ENCODE measurements at places on chromosomes 3 and 15. TPM values are rescaled to one million over a fixed set of nuclear protein-coding genes. Genes with fewer than 3 reads are reported as not detected.

DNA sequence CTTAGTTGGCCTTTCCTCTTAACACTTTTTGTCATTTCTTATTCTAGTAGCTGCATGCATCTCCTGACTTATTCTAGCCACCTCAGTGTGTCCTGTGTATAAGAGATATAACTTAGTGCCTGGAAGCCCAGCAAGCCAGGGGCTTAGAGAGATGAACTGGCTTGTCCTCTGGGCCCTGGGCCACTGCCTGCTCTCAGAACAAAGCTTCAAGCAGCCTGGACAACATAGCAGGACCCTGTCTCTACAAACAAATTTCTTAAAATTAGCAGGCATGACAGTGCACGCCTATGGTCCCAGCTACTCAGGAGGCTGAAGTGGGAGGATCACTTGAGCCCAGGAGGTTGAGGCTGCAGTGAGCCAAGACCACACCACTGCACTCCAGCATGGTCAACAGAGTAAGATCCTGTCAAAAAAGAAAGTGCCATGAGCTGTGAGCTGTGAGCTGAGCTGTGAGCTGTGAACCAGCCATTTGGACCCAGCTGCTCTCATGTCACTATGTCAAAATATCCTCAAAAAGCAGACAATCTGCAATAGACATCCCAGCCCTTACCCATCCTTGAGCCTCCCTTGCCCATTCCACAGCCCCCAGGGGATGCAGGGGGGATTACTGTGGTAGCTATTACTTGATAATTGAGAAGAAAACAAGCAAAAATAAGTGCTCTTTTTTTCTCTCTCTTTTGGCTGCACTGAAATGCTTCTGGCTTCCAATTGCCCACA is 174.5 kb downstream of the OPA1 start:
- no peak for DNase-seq

DNA sequence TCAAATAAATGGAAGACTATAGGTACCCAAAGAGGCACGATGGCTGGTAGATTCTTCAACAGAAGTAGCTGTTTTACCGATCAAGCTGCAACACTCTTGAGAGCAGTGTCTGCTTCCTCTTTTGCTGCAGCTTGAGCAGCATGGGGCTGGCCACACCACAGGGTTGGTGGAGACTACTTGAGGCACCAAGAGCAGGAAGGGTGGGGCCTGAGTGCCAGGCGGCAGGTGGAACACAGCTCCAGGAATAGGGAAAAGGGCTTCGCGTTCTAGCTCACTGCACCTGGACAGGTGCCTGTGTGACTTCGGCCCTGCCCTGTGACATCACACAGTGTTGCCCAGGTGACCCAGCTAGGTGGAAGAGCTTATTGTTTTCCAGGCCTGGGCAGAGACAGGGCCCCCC is at the start of gene CCDC33:
TSS of gene CCDC33 (plus strand) at position 365 of the 400 bp plus-strand sequence. CDS start 394 bp downstream, outside the sequence.
- no peak for DNase-seq

- DNase-seq = no peak
These were observed 95.0 kb upstream of the NMNAT3 start for GRCh38 chr3:139772539-139773500.

DNA sequence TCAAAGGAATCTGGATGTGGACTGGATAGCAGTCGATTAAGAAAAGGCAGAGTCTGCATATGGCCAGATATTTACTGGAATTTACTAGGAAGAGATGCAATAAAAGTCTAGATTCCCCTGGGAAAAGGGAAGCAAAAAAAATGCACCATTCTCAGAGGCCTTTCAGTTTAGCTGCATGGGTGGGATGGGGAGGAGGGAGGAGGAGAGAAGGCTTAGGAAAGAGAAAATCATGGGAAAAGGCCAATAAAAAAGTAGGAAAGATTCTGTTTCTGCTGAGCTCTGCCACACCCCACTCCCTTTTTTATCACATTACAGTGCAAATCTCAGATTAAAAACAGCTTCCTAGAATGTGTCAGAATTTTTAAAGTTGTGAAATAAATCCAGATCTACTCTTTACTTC is 103.6 kb downstream of the ADAMTS9 start:
- DNase-seq = no peak

DNA sequence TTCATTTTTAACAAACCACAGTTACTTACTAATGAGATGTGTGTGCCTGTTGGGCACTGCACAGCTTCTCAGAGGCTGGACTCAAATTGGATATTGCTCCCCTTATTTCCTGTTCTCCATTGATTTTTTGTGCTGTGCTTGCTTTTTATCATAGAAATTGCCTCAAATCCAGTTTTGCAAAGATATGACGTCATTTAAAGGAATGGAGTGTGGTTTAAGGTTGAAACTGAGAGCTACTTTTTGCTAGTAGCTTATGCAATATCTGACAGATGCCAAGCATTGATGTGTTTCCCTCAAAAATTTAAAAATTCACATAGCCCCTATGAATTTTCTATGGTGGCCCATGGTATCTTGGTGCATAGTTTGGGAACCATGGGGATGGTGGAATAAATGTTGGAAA is 67.7 kb upstream of the ROPN1 start:
- no peak for DNase-seq

DNA sequence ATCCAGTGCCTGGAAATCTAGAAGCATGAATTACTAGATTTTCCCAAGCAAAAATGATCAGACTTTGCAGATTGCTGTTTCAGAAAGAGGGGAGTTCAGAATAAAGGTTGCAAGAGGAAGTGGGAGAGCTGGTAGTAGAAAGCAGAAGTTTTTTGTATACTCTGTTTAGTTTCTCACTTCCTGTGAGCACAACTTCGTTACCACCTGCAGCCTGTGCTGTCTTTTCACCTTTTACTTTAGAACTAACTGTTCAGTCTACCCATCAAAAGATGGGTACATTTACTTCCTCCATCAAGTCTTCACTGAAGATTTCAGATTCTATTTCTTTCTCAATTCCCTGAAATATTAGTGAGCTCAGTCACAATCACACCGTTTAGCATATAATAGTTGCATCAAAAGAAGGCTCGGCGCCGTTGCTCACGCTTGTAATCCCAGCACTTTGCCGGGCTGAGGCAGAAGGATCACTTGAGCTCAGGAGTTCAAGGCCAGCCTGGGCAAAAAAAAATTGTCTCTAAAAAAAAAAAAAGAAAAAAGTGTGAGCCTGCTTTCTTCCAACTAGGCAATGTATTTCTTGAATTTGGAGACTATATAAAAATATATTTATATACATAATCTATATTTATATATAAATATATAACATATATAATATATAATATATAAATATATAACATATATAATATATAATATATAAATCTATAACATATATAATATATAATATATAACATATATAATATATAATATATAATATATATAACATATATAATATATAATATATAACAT is 1.8 kb upstream of the CEP97 start:
- no peak for DNase-seq

DNA sequence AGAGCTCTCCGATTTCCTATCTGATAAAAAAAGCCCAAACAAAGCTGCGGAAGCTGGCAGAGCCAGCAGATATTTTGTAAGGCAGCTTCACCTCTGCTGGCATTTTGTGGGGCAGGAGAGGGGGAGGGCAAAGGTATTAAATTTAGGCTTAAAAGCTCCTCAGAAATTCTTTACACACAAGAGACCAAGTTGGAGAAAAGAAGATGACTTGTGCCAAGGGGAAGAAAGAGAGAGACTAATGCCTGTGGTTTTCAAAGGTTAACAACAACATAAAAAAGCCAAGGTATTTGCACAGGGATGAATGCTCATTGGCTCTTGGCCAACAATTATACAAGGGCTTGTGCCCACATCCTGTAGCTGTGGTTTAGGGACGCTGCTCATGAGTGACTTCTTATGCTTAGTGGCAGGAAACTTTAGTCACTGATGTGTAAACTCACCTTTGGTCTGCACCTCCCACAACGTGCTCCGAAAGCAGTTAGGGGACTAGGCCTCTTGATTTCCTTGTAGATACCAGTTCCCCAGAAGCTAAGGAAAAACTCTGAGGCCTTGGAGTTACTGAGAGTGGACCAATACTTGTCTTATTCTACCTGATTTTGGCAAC is 152.9 kb downstream of the TPRG1 start:
- DNase-seq = peak; percentile 29

DNA sequence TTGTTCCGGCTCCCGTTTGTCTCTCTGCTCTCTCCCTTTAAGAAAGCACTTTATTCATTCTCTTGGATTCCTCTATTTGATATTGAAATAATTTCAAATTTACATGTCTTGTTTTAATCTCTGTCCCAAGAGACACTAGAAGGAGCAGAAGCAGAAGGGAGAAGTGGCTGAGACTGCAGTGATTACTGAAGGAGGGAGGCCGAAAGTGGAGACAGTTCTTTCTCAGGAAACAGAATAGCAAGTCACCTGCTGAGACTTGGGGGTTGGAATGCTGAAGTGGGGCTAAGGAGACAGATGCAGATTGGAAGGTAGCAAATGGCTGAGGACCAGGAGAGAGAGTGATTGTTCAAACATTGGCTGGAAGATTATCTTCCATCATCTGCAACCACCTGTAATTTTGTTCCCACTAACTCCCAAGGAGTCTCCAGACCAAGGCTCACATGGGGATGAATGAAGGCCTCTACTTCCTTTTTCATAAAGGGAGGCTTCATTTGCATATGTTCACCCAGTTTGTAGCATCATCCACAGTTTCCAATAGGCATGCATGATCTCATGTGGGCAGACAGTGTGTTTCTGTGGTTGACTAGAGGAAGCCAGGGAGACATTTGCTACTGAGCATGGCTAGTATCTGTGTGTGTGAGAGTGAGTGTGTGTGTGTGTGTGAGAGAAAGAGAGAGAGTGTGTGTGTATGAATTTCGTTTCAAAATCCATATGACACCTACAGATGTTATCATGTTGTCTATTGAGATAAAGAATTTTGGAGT is 24.0 kb downstream of the LTF start:
- DNase-seq = no peak

GRCh38 chr3:173920386-173920785 is 522.8 kb downstream of the NLGN1 start:
- DNase-seq = no peak

DNA sequence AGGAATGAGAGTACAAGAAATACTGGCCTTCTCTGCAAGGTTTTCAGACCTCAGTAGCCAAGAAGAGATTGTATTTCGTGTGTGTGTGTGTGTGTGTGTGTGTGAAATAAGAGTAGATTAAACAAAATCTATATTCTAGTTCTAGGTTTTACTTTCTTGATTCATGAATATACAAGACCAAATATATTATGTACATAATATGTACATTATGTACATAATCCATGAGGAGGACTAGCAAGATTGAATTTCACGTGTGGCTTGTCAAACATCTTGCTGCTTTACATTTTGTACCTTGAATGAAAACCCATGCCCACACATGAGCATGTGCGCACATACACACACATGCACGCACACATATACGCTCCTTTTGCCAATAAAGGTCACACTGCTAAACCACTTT is 18.2 kb upstream of the STT3B start:
- no peak for DNase-seq

DNA sequence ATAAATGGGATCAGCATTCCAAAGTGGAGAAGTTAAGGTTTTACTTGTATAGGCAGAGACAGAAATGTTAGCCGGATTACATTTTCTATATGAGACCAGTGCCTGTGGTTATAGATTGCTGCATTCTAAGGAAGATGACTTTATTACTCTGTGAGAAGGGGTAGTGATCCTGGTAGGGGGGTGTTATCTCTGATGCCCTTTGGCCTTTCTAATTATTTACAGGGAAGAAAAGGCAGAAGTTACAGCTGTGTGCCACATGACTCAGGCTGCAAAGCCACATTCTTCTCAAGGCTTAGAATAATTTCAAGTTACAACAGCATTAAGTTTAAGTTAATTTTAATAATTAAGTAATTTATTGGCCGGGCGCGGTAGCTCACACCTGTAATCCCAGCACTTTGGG is 2.2 kb upstream of the TMC3 start:
- no peak for DNase-seq

DNA sequence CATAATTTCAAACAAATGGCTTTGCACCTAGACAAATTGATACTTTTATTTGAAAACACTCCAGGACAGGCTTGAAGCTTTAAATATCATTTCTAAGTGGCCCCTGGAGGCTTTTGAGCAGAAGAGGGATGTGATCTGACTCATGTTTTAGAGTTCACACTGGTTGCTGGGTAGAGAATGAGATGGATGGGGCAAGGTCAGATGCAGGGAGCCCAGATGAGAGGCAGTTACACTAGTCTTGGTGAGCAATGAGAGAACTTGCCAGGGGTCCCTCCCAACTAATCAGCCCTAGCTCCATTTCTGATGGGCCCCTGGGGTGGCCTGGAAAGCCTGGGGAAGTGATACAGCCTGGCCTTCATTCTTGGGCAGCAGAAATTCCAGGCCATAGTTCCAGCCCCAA is 190.4 kb downstream of the MEGF11 start:
- no peak for DNase-seq

DNA sequence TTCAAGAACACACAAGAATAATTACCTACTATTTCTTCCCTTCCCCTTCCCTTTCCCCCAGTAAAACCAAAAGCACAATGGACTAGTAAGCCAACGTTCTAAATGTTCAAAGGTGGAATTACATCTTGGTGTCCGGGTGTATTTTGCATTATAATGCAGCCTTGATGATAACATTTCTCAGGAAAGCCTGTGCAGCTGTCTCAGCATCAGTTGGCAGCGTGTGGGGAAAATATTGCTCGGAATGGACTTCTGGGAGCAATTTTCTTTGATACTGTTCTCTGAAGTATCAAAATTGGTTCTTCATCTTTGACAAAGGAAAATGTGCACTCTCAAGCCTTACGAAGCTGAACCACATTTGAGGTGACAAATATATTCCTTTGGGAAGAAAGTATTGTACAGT is 198.9 kb downstream of the AGBL1 start:
- no peak for DNase-seq

GRCh38 chr3:45657853-45658252 is 31.3 kb upstream of the SACM1L start:
- DNase-seq = no peak

DNA sequence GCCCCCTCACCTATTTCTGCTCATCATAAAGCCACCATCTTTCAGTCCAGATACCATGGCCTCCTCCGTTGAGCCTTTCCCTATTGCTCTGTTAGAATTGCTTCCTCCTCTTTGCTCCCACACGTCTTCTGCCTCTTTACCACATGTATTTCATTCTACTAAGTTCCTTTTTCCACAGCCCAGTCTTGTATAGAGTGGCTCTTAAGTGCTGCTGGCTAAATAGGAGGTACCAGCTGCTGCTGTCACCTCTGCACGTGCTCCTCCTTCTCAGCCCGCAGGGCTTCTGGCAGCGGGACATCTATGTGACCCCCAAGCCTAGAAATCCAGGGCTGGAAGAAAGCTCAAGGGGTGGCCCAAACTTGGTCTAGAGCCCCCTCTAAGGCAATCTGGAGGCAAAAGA is 38.8 kb upstream of the PLXND1 start:
- DNase-seq = no peak

Gene CHCHD6
- 18.7 TPM for polyA plus RNA-seq

Gene ZKSCAN7
- polyA plus RNA-seq = 18.4 TPM

Gene CPN2
- not detected for polyA plus RNA-seq

Gene KBTBD13
- polyA plus RNA-seq = 1.4 TPM

Gene INKA1
- polyA plus RNA-seq = 10.4 TPM

Gene TBC1D5
- 60.9 TPM for polyA plus RNA-seq

Gene MUC20
- 15.7 TPM for polyA plus RNA-seq

Gene ROBO1
- polyA plus RNA-seq = 114 TPM

Gene RTP1
- polyA plus RNA-seq = not detected
